ENCODE measurements at places on chromosomes 2 and 18.

- DNase-seq = no peak
These were observed 38.2 kb upstream of the MGAT4A start for GRCh38 chr2:98769114-98769476.

- DNase-seq = peak; percentile 61
These were observed 1.3 kb downstream of the SPTBN1 start for GRCh38 chr2:54457323-54458023.

DNA sequence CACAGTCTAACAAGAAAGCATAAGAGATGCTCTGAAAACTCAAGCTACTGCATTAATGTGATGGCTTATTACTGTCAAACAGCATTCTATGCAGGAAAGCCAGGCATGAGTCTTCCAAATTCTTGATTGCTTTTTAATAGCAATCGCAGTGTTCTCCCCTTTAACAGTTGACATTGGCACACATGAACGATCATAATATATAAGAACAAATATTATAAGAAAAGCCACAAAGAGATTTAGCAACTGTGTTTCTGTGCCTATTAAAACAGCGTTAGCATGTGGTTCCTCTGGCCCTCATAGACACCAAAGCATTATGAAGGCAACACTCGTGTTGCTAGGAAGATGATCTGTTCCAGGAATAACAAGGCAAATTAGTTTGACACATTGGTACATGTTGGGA is 245.0 kb downstream of the ACKR3 start:
- DNase-seq = no peak

DNA sequence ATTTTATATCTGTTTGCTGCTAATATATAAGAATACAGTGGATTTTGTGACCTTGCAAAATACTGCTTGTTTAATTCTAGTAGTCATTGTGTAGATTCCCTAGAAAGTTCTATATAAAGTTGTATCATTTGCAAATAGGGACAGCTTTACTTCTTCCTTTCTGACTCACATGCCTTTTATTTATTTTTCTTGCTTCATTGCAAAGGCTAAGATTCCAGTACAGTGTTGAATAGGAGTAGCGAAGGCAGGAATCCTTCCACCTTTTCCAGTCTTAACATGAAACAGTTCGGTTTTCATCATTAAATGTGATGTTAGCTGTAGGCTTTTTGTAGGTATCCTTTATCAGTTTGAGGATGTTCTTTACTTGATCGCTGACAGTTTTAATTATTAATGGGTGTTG is 58.1 kb downstream of the DGKD start:
- DNase-seq = no peak

GRCh38 chr2:150097901-150098531 is 389.5 kb downstream of the RND3 start:
- no peak for DNase-seq

GRCh38 chr2:42937171-42937875 is 144.9 kb upstream of the HAAO start:
- peak; percentile 35 for DNase-seq

DNA sequence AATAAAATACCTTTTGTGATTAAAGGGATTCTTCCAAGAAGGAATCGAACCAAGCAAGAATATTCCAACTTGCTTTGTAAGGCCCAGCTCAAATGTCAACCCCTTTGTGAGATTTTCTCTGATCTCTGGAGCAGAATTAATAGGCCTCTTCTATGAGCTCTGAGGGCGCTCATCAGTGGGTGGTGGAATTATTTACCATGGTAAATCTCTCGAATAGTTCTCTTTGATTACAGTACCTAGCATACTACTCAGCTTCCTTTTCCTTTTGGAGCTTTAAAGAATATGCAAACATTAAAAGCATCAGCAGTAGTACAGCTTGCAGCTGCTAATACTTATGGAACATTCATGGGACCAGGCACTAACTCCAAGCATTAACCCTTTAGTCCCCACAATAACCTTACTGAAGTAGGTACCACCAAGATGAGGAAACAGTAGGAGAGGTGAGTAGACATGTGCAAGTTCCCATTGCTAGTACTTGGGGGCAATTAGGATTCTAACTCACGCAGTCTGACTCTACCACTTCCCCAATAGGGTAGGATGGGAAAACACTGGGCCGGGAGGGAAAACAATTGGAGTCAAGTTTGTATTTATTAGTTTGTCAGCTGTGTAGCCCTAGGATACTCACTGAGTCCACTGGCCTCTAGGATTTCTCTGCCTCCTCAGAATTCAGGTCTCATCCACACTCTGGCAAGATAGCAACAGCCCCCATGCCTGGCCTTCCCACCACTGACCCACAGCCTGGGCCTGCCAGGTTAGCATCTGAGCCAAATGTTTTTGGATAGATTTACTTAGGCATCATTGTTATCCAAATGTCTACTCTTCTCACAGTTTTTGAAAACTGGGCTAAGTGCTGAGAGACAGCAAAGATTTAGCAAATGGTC is 21.7 kb downstream of the ADD2 start:
- DNase-seq = no peak

DNA sequence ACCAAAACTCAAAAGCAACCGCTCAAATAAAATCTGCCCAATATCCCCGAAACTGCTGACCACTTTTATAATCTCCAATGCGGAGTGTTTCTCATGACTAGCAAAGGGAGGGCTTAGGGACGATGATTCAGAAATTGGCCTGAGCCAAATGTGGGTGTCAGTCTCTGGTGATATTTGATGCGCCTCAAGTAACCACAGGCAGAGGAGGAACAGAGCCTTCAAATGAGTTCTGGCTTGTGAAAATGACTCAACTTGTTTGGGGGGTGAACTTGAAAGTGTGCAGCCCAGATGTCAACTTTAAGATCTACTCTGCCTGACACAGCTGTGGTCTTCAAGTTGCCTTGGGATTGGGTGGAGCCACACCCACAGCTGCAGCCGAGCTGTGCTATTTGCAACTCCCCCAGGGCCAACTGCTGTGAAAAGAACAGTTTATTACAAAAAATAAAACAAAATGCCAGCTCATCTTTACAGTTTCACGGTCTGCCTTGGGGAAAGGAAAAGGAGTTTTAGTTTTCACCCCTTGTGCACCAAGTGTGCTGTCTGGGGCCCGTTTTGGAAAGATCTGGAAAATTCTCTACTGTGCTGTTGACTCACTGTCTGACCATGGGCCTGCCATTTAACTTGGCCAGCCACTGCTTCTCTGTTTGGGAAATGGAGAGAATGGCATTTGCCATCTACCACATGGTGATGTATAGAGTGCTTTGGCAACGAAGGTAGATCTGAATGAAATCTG is 222.1 kb downstream of the MTX2 start:
- peak; percentile 67 for DNase-seq

Measured in left cardiac atrium (tissue), 4 donors.